T-helper 2 cell treated with Interferon-gamma antibody and Interleukin-4, amounts not matched to agents 5 μg/mL and 100 μg/mL, for 36 hours (primary cell): ENCODE measurements at places on chromosomes 12 and 14.

DNA sequence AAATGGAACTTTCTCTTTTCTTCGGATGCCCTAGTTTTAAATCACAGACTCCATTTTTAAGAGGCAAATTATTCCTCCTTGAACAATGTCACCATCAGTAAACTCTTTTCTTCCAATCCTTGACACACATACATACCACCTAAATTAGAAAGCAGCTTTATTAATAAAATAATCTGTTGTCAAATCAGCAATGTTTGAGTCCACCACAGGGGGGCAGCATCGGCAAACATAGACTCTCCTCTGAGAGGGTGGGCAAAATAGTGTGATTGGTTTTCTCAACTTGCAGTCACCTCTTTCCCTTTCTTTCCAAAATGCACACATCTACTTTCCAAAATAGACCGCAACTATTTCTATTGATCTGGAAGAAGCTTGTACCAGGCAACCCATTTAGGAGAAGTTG, 438.4 kb upstream of the OR4E1 start:
- H3K4me1 ChIP-seq: peaks cover 19% of the 10 kb centered on the region
- H3K4me3 ChIP-seq: peak overlapping the region; percentile 74
- no peaks in the 10 kb centered on the region for H3K36me3 ChIP-seq
- DNase-seq: no peak
- H3K27ac ChIP-seq: peak overlapping the region; percentile 76

DNA sequence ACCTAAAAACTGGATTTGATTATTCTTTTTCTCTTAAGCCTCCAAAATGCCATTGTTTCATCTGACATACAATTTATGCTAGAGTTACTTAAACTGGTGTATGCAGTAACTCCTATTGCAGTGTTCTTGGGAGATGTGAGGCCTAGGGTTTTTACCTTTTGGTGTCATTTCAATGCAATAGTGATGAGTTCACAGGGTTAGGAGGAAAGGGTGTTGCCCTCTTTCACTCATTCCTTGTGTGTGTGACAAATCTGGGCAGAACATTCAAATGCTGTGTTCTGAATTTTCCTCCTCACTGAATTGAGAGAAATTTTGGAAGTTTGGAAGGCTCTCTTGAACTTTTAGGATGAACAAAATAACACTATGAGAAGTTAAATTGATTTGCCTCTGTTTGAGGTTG, 69.9 kb downstream of the IGF1 start:
- no peaks in the 10 kb centered on the region for H3K27me3 ChIP-seq
- peaks cover 1% of the 10 kb centered on the region for H3K4me1 ChIP-seq
- no peak overlapping the region for H3K27ac ChIP-seq
- DNase-seq: no peak
- H3K36me3 ChIP-seq: no peaks in the 10 kb centered on the region

DNA sequence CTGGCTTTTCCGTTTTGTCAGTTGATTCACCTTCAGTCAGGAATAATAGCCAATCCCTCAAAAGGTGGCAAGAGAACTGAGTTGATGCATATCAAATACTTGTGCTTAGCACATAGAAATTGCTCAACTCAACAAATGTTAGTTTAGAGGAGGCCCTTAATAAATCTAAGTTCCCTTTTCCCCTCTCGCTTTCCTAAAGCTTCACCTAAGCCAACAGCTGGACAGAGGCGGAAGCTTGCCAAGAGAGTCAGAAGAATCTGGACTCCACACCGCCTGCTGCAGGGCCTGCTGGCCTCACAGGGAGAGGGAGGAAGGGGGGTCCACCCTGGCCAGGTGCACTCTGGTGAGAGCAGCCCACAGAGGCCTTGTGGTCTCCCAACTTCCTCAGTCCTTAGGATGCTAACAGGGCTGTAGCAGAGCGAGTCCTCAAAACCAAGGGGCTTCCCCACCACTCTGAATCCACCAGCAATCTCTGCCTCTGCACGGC, 213.1 kb downstream of the CHST11 start:
- H3K4me3 ChIP-seq: peak overlapping the region; percentile 76
- DNase-seq: no peak
- peaks cover 55% of the 10 kb centered on the region for H3K4me1 ChIP-seq
- no peaks in the 10 kb centered on the region for H3K27me3 ChIP-seq
- peaks cover 13% of the 10 kb centered on the region for H3K36me3 ChIP-seq

DNA sequence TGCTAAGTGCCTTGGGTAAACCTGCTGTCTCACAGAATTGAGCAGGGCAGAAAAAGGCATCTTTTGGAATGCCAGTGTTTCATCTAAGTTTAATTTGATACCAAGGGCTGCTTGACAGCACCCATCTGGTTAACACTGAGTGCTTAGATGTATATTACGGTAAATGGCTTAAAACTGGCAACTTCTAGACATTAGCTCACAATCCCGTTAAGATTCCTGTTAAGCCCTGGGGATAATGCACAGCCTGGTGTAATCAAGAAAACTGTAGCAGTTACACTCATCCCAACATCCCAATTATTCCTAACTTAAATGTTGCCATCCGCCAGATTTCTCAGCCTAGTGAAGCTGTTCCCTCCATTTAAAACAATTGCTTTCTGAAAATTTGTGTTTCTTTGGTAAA, 29.9 kb downstream of the PPFIBP1 start:
- H3K4me3 ChIP-seq: no peak overlapping the region
- H3K27ac ChIP-seq: no peak overlapping the region
- H3K36me3 ChIP-seq: no peaks in the 10 kb centered on the region
- peaks cover 18% of the 10 kb centered on the region for H3K4me1 ChIP-seq

DNA sequence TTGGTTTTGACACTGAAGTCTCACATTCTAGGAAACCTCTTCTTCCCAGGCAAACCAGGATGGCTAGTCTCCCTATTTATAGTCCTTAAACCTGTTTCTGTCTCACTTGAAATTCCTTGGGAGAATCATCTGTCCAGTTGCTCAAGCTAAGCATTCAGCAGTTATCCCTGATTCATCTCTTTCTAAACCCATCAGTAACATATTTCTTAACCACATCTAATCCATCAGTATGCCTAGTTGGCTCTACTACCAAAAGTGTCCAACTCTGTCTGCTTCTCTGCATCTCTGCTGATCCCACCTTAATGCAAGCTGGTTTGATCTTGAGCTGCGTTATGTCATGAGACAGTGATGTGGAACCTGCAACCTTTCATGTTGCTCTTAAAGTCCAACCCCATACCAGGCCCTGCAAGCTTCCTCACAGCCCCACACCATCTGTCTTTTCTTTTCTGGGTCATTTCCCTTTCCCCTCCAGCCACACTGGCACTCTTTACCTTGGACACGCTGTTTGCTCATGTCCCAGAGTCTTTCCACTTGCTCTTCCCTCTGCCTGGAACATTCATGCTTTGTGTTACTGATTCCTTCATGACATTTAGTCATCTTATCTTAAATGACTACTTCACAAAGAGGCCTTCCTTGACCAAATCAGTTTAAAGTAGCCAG, 380.8 kb upstream of the RGS6 start:
- peaks cover 19% of the 10 kb centered on the region for H3K36me3 ChIP-seq
- H3K4me1 ChIP-seq: peaks cover 57% of the 10 kb centered on the region
- no peak overlapping the region for H3K4me3 ChIP-seq
- no peak overlapping the region for H3K27ac ChIP-seq

GRCh38 chr12:104689635-104690034, 232.9 kb downstream of the CHST11 start:
- H3K4me3 ChIP-seq: no peak overlapping the region
- no peak for DNase-seq
- H3K4me1 ChIP-seq: peaks cover 71% of the 10 kb centered on the region
- H3K36me3 ChIP-seq: peaks cover 56% of the 10 kb centered on the region

DNA sequence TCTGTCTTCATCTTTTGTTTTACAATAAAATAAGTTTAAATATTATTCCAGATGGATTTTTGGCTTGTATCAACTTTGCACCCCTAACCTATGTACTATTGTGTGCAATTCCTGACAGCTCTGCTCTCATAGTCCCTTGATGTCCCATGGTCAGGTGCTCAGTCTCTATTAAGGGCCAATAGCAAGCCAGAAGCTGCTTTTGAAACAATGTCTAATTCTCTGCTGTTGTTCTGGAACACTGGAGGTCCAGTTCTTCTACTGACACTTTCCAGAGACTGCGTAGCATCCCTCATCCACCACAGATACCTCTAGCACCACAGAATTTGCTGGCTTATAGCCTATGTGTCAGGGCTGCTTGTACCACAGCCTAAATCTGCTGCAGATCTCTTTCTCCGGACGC, 74.6 kb downstream of the BRMS1L start:
- H3K27ac ChIP-seq: no peak overlapping the region
- no peaks in the 10 kb centered on the region for H3K4me1 ChIP-seq
- no peak overlapping the region for H3K4me3 ChIP-seq

DNA sequence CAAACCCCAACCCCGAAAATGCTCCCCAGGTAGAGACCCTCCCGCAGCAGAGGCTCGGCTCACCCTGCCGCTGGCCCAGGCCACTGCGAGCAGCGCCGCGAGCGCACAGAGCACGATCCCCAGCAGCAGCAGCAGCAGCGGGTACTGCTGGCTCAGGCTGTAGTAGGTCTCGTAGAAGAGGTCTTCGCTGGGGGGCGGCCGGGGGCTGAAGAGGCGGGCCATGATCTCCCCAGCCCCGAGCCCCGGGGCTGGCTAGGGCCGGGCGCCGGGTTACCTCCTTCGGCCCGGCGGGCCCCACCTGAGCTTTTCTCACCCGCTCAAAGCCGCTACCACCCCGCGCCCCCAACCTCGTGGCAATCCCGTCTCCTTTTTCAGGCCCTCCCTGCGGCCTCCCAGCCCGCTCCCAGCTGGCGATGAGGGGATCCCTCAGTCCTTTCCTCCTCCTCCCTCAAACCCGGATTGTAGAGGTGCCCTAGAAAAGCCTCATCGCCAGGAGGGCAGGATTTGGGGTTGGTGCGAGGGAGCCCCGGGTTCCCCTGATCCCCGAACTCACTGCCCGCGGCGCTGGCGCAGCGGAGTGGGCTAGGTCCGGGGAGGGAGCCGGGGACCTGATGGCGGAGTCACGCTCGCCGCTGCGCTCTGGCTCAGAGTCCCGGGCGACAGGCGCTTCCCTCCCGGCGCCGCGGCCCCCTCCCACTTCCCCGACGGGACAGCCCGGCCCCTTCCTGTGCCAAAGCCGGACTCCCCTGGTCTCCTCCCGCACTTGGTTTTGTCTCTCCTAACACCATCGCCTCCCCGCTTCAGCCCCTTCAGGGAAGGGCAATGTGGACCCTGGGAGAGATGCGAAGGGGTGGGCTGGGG, at the start of gene ADCY4:
Gene ADCY4, minus strand, starts transcription at position 641 of the 861 bp plus-strand sequence. Its CDS starts 419 bp downstream, at position 222.
- peaks cover 34% of the 10 kb centered on the region for H3K4me1 ChIP-seq
- peaks cover 30% of the 10 kb centered on the region for H3K27me3 ChIP-seq
- peak within 1 kb of the TSS; percentile 30 for H3K4me3 ChIP-seq
- DNase-seq: no peak
- H3K36me3 ChIP-seq: peaks cover 35% of the 10 kb centered on the region
- no peak within 1 kb of the TSS for H3K27ac ChIP-seq

GRCh38 chr12:118603610-118604361, 227.4 kb downstream of the SUDS3 start:
- no peak overlapping the region for H3K27ac ChIP-seq
- no peak for DNase-seq
- no peaks in the 10 kb centered on the region for H3K4me1 ChIP-seq
- H3K4me3 ChIP-seq: no peak overlapping the region

- H3K36me3 ChIP-seq: peaks cover 7% of the 10 kb centered on the region
- H3K4me1 ChIP-seq: peaks cover 18% of the 10 kb centered on the region
- H3K4me3 ChIP-seq: no peak overlapping the region
These were observed 12.9 kb downstream of the SOS2 start for GRCh38 chr14:50218501-50218900.

DNA sequence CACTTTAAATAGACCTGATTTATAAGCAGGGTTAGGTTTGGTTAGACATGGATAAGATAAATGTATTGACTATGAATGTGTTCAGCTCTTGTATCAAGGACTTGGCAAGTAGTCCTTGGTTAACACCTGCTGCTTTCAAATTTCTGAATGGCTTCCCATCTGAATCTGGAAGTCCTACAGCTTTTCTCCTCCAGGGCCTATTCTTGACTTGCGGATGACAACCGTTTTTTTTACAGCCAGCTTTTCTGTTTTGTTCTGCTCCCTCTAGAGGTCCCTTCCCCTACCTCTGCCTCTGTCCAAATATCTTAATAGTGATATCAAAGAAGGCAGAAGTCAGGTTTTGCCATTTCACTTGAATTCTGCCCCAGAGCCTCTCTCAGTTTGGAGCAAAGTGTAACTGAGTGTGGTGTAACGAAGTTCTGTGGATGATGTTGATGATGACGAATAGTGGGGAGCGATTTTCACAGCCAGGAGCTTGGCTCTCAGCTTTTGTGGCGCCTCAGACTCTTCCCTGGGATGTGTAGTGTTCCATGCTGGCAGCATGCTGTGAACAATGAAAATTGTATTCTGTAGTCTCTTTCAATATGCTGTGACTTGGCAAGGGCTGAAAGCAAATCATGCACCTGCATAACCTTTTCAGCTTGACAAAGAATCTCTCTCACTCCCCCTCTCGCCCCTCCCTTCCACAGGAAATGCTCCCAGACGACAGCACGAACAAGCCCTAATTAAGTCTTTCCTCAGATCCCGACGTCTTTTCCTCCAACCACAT, 5.0 kb upstream of the SLC4A8 start:
- H3K4me1 ChIP-seq: peaks cover 13% of the 10 kb centered on the region
- peaks cover 14% of the 10 kb centered on the region for H3K27me3 ChIP-seq
- DNase-seq: no peak
- no peaks in the 10 kb centered on the region for H3K36me3 ChIP-seq
- H3K4me3 ChIP-seq: no peak overlapping the region
- no peak overlapping the region for H3K27ac ChIP-seq

GRCh38 chr12:79560225-79560889, 130.4 kb downstream of the PAWR start:
- H3K36me3 ChIP-seq: no peaks in the 10 kb centered on the region
- H3K27me3 ChIP-seq: no peaks in the 10 kb centered on the region
- no peak for DNase-seq
- H3K27ac ChIP-seq: no peak overlapping the region

DNA sequence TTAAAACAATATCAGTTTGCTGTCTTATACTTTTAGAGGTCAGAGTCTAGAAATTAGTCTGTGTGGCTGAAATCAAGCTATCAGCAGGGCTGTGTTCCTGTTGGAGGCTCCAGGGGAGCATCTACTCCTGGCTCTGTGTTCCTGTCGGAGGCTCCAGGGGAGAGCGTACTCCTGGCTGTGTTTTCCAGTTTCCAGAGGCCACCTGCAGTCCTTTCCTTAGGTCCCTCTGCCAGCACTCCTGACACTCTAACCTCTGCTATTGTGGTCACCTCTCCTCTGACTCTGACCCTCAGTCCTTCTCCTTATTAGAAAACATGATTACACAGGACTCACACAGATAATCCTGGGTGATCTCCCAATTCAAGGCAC, 1140.7 kb upstream of the TMEM132C start:
- H3K4me1 ChIP-seq: no peaks in the 10 kb centered on the region
- no peak overlapping the region for H3K4me3 ChIP-seq
- no peak overlapping the region for H3K27ac ChIP-seq
- no peaks in the 10 kb centered on the region for H3K36me3 ChIP-seq
- H3K27me3 ChIP-seq: no peaks in the 10 kb centered on the region

GRCh38 chr12:57127101-57127725, 1.1 kb upstream of the LRP1 start:
- DNase-seq: peak; percentile 59
- H3K36me3 ChIP-seq: peaks cover 6% of the 10 kb centered on the region
- peaks cover 17% of the 10 kb centered on the region for H3K4me1 ChIP-seq
- H3K27me3 ChIP-seq: peaks cover 49% of the 10 kb centered on the region
